ENCODE measurements at places on chromosomes 1 and 21.

- no peak for DNase-seq
Measured at GRCh38 chr1:8431019-8431418, 113.1 kb downstream of the SLC45A1 start.

DNA sequence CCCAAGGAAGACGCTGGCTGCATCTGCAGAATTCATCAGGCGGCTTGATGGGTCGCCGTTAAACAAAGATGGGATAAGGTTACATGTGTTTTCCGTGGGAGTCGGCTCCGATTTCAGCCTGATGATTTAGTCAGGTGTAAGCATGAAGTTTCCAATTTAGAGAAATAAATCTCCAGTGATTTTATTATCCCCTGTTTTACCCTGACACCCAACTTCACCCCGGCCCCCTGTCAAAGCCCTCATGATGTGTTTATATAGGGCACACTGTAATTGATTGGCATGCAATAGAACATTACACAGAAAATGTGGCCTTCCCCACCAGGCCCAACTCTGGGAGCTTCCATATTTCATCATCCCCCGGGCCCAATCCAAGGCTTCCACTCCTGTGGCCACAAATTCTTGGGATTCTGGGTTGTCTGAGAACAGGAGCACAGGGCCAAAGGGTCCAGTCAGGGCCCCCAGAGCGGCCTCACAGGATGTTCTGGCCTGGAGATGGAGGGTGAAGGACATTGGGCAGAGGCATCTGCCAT is 72.5 kb downstream of the FOXD2 start:
- DNase-seq = no peak

DNA sequence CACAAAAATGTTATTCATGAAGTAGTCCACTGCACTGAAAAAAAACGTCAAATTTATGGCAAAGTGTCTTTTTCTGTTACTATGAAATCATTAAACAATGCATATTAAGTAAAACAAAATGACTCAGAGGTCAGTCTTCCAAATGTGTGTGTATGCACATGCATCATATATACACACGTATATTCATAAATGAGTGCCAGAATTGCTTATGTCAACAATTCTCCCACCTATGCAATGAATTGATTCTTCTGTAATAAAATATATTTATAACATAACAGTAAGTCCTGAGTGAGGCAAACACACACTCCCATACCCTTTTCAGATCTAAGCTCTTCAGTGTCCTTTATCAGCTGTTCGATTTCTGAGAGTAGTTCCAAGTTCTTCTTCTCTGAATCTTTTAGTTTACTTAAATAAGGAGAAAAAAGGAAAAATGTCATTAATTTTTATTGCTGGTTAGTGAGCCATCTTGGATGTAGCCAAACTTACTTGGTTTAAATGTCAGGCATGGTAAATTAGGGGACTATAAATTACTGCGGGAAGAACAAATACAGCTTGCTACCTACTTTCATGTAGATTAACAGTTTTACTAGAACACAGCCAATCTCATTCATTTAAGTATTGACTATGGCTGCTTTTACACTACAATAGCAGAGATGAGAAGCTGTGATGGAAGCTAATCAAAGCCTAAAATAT is 131.9 kb downstream of the COQ8A start:
- no peak for DNase-seq

- no peak for DNase-seq
Measured at GRCh38 chr1:28247612-28248272, 11.6 kb upstream of the SESN2 start.

DNA sequence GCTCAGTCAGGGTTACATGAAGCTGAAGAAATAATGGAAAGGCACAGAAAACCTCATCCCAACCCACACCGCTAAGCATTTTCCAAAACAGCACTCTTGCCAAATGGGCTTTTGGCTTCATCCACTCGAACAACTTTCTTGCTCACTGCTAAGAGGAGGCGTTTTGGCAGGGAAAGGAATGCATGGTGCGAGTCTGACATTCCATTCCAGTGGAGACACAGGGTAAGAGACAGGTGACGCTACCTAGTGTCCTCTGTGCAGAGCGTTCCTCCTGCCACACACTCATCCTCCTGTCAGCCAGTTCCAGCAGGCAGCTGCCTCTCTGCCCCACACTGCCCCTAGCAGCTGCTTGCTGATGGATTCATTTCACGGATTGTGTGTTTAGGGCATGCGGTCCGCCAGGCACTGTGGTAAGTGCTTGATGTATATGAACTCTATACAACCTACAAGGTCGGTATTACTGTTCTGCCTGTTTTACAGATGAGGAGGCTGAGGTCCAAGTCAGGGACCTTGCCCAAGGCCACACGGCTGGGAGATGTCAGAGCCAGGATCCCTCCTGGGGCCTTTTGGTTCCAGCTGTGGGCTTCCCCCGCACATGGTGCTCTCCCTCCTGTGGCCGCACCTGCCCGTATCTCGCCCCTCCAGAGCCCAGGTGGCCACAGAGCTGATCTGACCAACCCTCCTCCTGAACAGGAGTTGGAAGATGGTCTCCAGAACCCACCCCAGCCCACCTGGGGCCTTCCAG is 25.7 kb upstream of the BACE2 start:
- no peak for DNase-seq

GRCh38 chr21:41460578-41461527 is 34.8 kb downstream of the MX1 start:
- DNase-seq = peak; percentile 49

GRCh38 chr1:213154056-213154685 is 103.1 kb downstream of the RPS6KC1 start:
- no peak for DNase-seq

DNA sequence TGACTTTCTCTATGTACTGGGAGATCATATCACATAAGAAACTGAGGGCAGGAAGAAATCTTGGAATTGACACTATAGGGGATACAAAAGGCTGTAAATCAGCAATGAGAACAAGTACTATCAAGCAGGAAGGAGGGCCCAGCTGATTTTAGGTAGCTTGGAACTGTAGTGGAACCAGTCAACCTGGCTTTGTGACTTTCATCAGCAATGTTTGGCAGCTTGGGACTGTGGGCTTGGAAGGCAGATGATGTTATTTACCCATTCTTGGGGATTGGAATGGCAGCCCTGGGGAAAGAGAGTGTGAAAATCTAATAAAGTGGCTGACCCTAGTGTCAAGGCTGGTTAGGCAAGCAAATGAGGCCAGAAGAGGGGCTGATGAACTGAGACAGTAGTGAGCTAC is 1073.3 kb downstream of the ADGRL2 start:
- DNase-seq = no peak

DNA sequence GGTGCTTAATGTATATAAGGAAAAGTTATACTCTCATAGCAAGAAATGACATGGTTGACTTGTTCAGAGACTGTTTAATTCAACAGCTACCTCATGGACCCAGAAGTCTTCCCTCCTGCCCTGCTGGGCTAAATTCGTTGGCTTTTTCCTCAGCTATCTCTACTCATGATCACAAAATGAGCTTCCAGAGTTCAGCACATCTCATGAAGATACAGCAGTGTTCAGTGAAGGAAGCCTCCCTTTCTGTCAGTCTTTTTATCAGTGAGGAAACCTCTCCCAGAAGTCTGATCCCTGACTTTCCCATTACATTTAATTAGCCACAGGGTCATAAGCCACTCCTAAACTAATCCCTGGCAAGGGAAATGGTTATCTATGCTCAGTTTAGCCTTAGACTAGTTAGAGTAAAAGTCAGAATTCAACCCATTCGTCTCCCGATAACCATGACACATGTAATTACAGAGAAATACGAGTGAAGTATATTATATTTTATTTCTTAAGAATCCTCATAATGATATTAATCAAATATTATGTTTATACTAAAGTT is 97.5 kb downstream of the DENND1B start:
- DNase-seq = no peak

- DNase-seq = peak; percentile 5
Measured at GRCh38 chr1:62325681-62326080, 6.4 kb upstream of the KANK4 start.

DNA sequence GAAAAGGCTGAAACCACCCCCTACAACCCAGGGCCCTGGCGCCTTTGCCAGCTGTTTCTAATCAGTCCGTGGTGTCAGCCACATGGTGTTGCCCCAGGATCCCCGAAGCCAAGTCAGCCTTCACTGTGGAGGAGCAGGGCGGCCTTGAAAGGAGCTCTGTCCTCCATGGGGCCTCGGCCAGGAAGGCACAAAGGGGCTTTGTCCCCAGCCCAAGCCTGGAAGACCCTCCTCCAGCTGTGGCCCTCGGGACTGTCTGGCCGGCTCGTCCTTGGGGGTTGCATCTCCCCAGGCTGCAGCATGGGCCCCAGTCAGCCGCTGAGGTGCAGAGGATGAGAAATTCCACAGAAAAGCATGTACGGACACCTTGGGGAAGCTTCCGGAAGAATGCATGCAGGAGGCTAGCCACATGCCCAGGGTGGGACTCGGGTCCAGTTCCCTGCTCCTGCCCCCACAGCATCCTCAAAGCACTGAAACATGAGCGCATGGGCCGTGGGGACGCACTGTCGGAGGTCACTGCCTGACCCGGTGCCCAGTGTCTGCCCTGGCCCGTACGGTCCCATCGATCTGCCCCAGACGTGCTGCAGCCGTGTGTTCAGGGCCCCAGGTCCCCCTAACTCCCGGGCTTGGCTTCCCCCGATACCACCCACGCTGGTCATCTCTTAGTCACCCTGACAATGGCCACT is 38.6 kb upstream of the POFUT2 start:
- no peak for DNase-seq

GRCh38 chr1:99218572-99218971 is 45.7 kb upstream of the PLPPR4 start:
- no peak for DNase-seq

- no peak for DNase-seq
Measured at GRCh38 chr1:24117722-24118409, 5.9 kb upstream of the MYOM3 start.

DNA sequence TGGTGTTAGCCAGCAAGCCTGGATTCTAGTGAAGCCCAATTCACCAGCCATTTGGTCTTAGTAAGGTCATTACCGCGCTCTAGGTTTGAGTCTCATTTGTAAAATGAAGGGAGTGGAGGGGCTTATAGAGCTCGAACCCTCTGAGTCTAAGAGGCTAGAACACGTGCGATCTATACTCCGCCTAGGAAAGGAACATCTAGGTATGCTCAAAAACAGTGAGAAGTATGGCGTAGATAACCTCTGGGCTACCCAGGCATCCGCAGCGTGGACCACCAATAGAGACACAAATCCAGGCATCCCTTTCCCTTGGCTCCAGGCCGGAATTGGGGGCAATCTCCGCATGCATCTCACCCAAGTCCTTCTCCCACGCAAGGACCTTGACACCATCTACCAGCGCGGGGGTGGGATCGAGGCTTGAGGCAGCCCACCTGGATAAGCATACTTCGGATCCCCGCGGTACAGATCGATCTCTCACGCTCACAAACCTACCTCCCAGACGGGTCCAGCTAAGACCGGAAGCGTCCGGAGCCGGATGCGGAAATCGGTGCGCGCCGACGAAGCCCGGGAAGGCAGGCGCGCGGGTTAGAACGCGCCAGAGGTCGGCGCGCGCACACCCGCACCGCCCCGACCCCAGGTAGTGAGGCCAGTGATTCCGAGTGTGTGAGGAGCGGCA is at the start of gene METTL25B:
Gene METTL25B, plus strand, starts transcription at position 544 of the 673 bp plus-strand sequence. CDS start 636 bp downstream, outside the sequence.
- peak; percentile 75 for DNase-seq

- no peak for DNase-seq
Measured at GRCh38 chr1:228871314-228872061, 136.2 kb downstream of the RHOU start.

Measured in inflammatory macrophage treated with lipopolysaccharide for 1 hour (primary cell).